ENCODE measurements at places on chromosomes 16 and 17.

DNA sequence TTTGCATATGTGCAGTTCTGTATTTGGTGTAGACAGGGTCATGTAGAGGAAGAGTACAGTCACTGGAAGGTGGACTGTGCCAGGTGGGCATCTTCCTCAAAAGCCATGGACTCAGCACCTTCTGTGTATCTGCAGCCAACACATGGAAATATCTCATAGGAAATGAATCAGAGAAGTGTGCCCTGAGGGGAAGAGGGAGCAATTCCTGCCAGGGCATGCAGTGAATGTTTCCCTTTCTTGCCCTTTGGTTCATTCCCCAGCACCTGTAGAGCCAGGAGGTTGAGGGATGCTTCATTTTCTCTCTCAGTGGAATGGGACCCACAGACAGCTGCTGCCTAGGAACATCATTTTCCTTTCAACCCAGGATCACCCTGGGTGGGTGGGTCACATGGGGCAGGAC is 146.1 kb upstream of the HSBP1 start:
- DNase-seq = no peak

DNA sequence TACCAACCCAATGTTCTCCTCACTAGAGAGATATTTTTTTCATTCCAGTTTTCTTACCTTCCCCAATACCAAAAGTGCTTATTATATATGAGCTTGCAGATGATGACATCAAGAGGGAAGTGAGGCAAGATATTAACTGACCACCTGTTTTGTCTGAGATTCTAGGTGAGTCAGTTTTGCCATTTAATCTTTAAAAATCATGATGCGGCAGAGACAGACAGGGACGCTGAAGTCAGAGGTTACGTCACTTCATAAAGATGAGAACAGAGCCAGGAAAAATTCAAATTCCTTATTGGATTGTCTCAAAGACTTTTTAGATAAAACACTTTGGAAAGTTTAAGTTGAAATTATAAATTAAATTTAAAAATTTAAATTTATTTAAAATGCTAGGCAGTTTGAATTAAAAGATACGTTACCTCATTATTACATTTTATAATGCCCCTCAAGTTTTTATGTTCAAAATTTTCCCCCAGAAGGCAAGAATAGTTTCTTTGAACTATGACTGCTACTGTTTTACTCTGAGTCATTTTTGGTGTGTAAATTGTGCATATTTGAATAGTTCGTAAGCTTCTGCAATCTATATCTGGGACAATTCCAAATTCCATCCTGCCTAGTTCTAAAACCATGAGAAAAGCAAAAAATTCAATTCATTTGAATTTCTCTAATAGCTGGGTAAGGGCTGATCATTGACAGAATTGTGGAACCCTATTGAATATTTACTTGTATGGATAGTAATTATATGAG is 839.6 kb upstream of the GOT2 start:
- DNase-seq = no peak

DNA sequence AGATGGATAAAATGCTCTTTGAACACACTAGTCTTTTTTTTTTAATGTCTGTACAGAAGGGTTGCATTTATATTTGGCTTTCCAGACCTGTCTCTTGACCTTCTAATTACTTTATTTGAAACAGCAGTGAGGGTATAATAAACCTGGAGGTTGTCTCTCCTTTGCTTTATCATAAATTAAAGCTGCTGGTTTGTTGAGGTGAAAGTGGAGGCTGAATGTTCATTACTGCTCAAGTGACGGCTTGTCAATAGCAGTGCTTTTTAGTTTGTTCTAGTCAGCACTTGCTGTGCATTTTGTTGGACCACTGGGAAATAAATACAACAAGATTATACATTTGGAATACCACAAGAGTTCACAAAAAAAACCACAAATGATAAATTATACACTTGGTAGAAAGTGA is 264.2 kb downstream of the IRX3 start:
- DNase-seq = no peak

GRCh38 chr16:11136600-11136999 is 119.4 kb downstream of the SOCS1 start:
- DNase-seq = no peak

- DNase-seq = no peak
Observed at GRCh38 chr17:68184816-68185436, 62.9 kb upstream of the AMZ2 start.

- DNase-seq = no peak
Observed at GRCh38 chr17:7111784-7112509, 2.7 kb downstream of the ASGR2 start.

GRCh38 chr16:67862623-67863583 is 9.9 kb upstream of the EDC4 start:
- DNase-seq = no peak

DNA sequence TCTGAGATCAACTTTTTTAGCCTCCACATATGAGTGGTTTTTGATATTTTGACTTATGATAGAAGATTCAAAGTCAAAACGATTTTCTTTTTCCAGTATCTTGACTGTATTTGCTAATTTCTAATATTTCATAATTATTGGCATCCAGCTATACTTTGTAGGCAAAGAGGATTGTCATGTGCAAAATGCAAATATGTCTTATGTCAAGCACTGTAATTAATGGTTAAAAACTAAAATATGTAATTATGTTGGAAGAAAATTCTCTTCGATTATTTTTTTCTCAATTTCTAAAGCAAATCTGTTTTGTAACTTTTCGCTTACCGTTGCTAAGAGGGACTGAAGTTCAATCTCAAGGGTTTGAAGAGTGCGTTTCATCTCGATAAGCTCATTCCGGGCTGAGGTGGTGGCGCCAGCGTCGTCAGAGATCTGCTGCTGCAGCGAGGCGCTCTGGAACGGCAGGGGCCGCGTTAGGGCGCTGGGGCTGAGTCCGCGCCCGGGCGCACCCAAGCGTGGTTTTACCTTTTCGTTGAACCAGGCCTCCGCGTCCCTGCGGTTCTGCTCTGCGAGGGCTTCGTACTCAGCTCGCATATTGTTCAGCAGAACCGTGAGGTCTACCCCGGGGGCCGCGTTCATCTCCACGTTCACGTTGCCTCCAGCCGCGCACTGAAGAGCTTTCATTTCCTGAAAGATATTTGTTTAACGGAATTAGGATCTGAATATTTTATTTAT is 3.0 kb downstream of the KRT27 start:
- DNase-seq = no peak

- no peak for DNase-seq
Observed at GRCh38 chr16:82585675-82586074, 41.1 kb upstream of the CDH13 start.

GRCh38 chr16:67236563-67237395 is 9.8 kb downstream of the TMEM208 start:
- peak; percentile 45 for DNase-seq

GRCh38 chr17:74520016-74520434 is 11.2 kb downstream of the CD300LB start:
- no peak for DNase-seq

DNA sequence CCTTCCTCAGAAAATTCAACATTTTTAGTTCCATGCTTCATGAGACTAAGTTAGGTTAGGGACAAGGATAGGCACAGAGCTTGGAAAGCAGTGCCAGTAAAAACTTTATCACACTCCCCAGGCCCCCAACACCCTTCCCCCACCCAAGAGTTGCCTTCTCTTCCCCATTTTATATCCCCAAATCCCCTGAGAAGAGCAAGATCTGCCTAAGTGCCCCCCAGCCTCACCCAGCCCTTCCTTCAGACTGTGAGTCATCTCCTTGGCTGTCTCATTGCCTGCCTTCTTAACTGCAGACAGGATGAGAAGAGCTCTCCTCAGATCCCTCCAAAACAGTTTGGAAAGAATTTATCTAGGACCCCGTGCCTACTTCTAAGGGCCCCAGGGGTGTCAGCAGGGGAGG is 55.8 kb downstream of the NEUROD2 start:
- no peak for DNase-seq

GRCh38 chr17:47693731-47694580 is at the start of gene TBKBP1:
Gene TBKBP1 (plus strand): TSS chr17:47694161. CDS start chr17:47696113, 1,952 bp downstream.
- no peak for DNase-seq

- no peak for DNase-seq
Observed at GRCh38 chr17:340074-340473, 12.5 kb downstream of the RPH3AL start.

DNA sequence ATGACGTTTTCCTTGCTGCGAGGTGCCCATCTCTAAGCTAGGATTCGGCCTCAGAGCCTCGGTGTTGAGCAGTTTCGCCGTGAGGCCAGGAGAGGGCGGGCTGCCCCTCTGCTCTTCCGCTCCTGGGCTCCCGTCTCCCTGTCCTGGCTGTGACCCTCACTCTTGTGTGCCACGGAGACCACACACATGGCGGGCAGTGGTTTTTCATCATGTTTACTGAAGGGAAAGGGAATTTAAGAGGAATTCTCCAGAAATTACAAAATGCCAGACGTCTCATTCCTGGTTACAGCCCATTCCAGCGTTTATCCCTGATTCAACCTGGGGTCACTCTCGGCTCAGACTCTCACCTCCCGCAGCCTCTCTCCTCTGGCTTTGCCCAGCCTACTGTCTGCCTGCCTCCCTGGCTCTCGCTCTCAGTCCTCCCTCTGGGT is 96.8 kb upstream of the ELAC2 start:
- DNase-seq = no peak

DNA sequence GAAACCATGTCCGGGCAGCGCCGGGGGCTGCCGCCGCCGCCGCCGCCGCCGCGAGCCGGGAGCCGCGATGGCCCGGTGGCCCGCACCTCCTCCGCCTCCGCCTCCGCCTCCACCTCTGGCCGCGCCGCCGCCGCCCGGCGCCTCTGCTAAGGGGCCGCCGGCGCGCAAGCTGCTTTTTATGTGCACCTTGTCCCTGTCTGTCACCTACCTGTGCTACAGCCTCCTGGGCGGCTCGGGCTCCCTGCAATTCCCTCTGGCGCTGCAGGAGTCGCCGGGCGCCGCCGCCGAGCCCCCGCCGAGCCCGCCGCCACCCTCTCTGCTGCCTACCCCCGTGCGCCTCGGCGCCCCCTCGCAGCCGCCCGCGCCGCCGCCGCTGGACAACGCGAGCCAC is 587 bp downstream of the HS3ST4 start:
- no peak for DNase-seq

- no peak for DNase-seq
Observed at GRCh38 chr17:58285422-58285810, 4.7 kb upstream of the MPO start.

DNA sequence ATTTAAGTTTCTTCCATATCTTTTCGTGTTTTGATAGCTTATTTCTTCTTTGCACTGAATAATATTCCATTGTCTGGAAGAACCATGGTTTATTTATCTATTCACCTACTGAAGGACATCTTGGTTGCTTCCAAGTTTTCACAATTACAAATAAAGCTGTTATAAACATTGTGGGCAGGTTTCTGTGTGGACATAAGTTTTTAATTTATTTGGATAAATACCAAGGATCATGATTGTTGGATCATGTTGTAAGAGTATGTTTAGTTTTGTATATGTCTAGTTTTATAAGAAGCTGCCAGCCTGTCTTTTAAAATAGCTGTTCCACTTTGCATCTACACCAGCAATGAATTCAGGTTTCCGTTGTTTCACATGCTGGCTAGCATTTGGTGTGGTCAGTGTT is 339.4 kb downstream of the CDH11 start:
- no peak for DNase-seq

DNA sequence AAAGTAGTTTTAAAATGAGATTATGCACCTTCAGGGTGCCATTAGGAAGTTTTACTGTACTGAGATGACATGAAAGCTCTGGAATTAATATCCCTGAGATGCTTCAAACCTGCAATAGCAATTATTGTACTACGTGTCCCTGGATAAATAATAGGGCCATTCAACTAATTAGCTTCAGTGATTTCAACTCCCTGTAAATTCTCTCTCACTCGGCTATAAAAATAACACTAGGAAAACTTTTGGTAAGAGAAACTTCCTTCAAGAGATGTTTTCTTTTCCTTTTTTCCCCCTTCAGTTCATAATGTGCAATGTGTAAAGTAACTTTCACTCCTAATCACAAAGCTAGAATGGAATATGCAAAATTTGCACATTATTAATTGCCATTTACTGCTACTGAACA is 146.4 kb downstream of the SNX11 start:
- no peak for DNase-seq

DNA sequence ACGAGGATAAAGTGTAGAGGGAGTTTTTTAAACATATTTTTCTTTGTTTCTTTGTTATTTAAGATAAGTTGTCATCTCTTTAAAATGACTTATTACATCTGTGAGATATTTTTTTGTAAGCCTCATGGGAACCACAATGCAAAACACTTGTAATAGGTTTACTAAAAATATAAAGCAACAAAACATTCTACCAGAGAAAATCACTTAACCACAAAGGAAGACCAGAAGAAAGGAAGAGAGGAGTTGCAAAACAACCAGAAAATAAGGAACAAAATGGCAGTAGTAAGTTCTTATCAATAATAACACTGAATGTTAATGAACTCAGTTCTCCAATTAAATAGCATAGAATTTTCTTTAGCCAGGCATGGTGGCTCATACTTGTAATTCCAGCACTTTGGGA is 22.9 kb downstream of the DHRS7B start:
- DNase-seq = no peak

DNA sequence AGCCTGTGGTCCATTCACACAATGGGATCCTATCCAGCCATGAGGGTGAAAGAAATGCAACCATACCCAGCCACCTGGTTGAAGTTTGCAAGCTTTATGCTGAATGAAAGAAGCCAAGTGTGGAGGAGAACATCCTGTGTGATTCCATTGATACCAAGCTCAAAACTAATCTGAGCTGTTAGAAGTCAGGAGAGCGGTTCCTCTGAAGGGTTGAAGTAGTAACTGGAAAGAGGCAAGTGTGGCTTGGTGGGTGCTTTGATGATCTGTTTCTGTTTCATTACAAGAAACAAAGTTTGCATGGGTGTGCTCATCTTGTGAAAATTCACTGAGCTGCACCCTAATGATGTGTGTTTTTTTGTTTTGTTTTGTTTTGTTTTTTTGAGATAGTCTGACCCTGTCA is 99.4 kb downstream of the SALL1 start:
- DNase-seq = no peak

DNA sequence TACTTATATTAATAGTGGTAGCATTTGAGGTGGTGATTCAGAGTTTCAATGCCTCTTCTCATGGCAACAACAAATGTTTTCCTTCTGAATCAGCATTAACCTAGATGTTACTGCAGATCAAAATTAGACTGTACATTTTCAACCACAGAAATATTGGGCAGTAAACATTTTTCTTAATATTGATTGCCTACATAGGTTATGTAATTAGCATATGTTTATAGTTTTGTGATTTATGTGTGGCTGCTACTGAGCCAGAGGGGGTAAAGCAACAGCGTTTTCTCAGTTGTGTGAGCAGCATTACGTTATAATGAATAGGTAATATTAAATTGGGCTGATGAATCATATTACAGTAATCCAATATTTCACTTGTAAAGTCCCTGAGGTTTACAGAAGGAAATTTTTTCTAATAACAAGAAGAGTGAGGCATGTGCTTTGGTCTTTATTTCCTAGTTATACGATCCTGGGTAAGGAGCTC is 18.8 kb upstream of the BMERB1 start:
- DNase-seq = no peak

GRCh38 chr16:81201267-81201666 is 37.2 kb upstream of the BCO1 start:
- no peak for DNase-seq

GRCh38 chr16:56776562-56776961 is 46.6 kb downstream of the NUP93 start:
- no peak for DNase-seq

Data from stimulated activated CD4-positive, alpha-beta T cell treated with anti-CD3 and anti-CD28 coated beads, Interleukin-1b, Interleukin-23, amount 100 ng/mL, for 1 hour (primary cell).